ENCODE measurements at places on chromosomes 6 and 20. TPM values are rescaled to one million over a fixed set of nuclear protein-coding genes. Genes with fewer than 3 reads are reported as not detected.
A peak's percentile ranks its signal among the peaks of the same experiment; 100 is the strongest.

Gene MUC21
- total RNA-seq: not detected

DNA sequence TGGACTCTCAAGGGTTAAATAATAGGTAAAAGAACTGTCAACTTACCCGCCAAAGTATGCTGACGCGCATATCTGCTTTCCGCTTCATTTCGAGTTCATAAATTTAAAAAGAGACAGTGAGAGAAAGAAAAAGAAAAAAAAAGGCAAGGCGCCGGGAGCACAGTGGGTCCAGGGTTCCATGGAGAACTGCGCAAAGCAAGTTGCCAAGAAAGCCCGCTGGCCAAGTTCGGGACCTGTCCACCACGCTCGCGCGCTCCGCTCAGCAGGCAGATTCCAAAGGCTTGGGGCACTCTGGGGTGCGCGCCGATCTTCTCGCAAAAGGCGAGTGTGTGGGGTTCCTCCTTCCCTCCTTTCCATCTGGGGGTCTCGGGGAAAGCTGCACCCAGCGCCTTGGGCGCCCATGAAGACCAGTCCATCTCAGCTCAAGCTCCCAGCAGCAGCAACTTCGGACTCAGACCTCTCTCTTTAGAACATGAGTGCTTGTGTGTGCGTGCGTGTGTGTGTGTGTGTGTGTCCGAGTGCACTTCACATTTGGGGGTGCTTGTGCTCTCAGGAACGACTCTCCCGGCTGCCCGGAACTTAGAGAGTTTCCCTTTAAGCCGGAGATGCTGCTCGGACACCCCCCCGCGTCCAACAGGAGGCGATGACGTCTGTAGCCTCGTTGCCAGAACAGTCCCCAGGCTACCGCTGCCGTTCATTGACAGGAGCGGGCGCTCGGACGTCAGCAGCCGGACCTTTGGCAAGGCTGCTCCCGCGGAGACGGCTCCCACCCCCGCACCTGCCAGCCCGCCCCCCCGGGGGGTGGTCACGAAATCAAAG is 180.0 kb downstream of the TBXT start:
- DNase-seq: peak; percentile 78

Gene FLRT3
- total RNA-seq: 3.1 TPM

Gene GABRR1
- total RNA-seq: not detected

Gene RSPO3
- total RNA-seq: 28.2 TPM

Gene OXT
- not detected for total RNA-seq

Gene MRAP2
- 0.13 TPM for total RNA-seq

All from psoas muscle (tissue), 8 donors.